ENCODE measurements at places on chromosomes 16 and 17.
A peak's percentile ranks its signal among the peaks of the same experiment; 100 is the strongest.

DNA sequence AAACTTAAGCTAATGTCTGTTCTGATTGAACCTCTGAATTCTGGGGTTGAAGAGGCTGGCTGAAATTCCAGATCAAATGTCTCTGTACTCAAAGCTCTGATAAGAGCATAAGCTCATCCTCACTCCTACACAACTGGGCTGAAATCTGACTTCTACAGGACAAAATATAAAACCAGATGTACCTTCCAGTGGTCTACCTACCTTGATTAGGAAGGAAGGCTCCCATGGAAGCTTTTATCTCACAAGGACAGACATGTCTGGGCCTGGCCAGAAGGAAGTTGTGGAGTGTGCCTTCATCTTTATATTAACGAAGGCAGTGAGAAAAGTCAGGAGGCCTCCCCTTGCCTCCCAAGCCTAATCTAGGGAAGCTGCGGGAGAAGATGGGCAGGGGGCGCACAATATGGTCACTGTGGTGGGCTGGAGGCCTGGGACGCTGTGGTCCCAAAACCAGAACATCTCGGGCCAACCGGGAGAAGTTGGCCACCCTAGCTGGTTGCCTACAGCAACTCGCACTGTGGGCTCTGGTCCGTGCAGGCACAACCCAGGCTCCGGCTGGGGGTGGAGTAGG lies 55.6 kb upstream of the LRRC37A3 start:
- DNase-seq = no peak

GRCh38 chr16:11089504-11090124 lies 145.2 kb downstream of the CLEC16A start:
- DNase-seq = no peak

GRCh38 chr17:46742565-46743270 lies 75.8 kb downstream of the WNT3 start:
- DNase-seq = peak; percentile 52

- DNase-seq = no peak
Observed at GRCh38 chr17:81843713-81844326, 9.0 kb upstream of the PPP1R27 start.
